ENCODE measurements at places on chromosomes 4 and X.

GRCh38 chr4:176760471-176760870 lies 32.3 kb downstream of the VEGFC start:
- no peak for DNase-seq

DNA sequence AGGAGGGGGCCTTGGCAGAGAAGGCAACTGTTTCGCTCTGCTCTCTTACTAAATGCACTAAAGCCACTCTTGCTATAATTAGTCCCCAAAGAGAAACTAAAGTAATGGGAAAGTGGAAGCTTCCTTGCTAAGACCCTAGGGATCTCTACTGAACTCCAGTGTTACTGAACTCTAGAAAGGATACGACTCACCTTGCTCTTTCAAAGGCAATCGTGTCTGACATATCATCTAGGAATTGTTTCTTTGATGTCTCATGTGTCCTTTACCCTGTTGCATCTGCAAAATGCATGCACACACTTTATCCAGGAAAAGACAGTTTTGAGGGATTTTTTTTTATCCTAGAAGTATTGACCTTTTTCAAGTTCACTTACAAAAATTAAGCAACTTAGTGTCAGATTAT lies 148.1 kb upstream of the FAM9B start:
- no peak for DNase-seq

- DNase-seq: no peak
Measured at GRCh38 chrX:101219864-101220346, 319 bp downstream of the DRP2 start.

DNA sequence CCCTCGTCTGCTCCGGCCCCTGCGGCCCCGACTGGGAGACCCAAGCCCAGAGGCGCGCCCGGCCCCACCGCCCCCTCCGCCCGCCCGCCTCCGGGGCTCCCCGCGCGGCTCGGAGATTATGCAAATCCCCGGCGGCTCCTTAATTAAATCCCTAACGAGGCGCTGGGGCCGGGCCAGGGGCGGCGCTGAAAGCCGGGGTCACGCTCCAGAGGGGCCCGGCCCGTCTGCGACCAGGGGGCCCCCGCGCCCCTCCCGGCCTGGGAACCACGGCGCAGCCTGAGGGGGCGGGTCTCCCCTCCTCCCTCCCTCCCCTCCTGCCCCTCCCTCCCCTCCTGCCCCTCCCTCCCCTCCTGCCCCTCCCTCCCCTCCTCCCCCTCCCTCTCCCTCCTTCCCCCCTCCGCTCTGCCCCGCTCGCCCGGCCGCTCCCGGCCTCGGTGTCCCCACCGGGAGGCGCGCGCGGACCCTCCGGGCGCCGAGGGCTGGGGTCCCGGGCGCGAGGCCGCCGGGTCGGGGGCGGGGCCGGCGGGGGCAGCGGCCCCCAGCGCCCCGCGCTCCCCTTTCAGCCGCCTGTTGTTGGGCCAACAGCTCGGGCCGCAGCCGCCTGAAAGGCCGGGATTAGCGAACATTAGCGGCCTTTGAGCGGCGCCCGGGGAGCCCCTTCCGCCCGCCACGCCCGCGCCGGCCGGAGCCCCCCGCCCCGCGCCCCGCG lies 25.9 kb upstream of the FGFR3 start:
- DNase-seq: no peak

DNA sequence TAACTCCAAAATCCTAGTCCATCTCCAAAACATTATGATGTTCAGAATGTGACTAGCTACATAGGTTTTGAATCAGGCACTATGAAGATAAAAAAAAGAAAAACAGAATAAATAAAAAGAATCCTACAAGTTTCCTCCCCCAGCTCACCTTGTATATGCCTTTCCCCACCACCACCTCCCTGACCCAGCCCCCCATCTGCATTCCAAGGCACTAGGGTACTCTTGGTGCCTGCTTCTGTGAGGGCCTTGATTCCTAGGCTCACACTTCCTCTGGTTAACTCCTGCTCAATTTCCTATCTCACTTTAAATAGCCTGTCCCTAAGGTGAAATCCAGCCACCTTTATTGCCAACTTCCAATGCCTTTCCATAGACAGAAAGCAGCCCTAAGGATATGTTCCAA lies 178.7 kb upstream of the ATOH1 start:
- no peak for DNase-seq

- no peak for DNase-seq
Measured at GRCh38 chr4:119493419-119493818, 135.2 kb downstream of the PDE5A start.

GRCh38 chrX:95764972-95765451 lies 919.6 kb upstream of the DIAPH2 start:
- no peak for DNase-seq

- DNase-seq: no peak
Measured at GRCh38 chr4:162265802-162266201, 102.0 kb upstream of the FSTL5 start.

GRCh38 chr4:23384741-23385140 lies 505.1 kb downstream of the PPARGC1A start:
- DNase-seq: no peak

- peak; percentile 21 for DNase-seq
Measured at GRCh38 chrX:38754102-38754790, 47.0 kb upstream of the MID1IP1 start.

GRCh38 chrX:125810856-125811255 lies 355.2 kb downstream of the DCAF12L2 start:
- DNase-seq: no peak

GRCh38 chrX:96538104-96538725 lies 146.4 kb upstream of the DIAPH2 start:
- DNase-seq: no peak

DNA sequence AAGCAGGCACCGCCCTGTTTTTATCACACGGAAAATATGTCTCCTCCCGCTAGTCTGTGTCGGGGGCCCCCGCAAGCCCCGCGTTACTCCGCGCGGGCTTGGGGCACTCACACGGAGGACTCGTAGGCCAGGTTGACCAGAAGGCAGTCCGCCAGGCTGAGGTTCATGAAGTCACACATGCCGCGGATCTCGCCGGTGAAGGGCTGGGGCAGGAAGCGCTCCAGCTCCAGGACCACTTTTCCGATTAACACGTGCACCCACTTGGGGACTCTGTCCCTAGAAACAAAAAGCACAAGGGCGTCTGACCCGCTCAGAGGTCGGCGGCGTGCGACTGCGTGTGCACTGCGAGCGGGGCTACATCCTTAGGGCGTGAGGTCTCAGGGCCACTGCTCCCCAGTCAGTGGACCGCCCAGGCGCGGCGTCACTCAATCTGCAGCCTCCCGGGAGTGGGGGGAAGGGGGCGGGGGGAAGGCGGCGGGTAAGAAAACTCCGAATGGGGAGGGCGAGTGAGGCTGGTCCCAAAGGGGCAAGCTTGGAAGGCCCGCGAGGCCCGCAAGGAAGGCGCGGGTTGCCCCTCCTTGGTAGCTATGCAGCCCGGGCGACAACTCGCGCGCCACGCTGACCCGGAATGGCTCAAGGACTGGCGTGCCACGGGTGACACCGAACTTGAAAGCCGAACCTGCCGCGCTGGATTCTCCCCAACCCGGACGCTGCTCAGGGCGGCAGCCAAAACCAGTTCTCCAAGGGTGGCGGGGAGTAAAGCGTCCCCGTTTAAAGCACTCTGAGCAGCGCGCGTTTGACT lies 722 bp downstream of the NAAA start:
- peak; percentile 59 for DNase-seq

DNA sequence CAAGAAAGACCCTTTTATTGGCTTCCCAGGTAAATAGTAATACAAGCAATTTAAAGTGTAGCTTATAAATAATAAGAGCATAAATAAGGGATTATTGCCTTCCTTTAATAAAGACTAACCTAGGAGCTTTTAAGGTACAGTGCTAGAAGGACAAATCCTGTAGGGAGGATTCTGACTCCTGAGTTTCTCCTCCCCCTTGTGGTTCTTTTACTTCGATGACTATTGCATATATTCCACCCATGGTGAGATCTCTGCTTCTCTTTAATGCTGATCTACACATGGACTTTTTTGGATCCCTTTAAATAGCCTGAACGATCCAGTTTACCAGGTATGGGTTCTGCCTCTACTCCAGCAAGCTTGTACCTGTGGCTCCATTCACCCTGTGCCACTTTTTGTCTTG lies 2.5 kb downstream of the GALNT7 start:
- DNase-seq: no peak

GRCh38 chr4:139144911-139145551 lies 32.0 kb downstream of the ELF2 start:
- DNase-seq: no peak

DNA sequence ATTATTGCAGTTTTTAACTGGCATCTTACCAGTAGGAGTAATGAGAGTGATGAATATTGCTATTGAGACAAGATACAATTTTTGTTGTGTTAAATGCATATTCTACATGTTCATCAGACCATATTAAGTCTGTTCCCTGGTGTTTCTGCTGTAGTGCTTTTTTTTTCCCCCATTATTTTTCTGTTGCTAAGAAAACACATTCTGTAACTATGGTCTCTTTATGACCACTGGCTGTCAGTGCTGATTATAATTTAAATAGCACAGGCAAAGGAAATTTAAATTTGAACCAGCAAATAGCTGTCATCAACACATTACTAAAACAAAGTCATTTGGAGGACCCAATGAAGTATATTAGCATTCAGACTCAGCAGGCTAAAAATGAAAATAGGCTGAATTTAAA lies 98.3 kb upstream of the ANKRD50 start:
- DNase-seq: no peak

DNA sequence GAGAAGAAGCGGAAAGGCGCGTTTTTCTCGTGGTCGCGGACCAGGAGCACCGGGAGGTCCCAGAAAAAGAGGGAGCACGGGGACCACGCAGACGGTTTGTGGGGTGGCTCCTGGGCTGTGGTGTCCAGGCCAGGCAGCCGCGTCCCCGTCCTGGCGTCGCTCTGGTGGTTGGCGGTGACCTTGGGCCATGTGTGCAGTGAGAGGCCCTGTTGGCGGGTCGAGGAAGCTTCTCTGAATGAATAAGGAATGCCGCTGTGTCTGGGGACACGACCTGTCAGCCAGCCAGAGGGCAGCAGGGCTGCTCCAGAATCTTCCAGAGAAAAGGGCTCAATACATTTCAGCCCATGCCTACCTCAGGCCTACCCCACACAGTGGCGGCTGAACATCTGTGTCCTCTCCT lies 24.3 kb upstream of the HGFAC start:
- no peak for DNase-seq

GRCh38 chrX:85988353-85988752 lies 59.0 kb downstream of the CHM start:
- DNase-seq: no peak

DNA sequence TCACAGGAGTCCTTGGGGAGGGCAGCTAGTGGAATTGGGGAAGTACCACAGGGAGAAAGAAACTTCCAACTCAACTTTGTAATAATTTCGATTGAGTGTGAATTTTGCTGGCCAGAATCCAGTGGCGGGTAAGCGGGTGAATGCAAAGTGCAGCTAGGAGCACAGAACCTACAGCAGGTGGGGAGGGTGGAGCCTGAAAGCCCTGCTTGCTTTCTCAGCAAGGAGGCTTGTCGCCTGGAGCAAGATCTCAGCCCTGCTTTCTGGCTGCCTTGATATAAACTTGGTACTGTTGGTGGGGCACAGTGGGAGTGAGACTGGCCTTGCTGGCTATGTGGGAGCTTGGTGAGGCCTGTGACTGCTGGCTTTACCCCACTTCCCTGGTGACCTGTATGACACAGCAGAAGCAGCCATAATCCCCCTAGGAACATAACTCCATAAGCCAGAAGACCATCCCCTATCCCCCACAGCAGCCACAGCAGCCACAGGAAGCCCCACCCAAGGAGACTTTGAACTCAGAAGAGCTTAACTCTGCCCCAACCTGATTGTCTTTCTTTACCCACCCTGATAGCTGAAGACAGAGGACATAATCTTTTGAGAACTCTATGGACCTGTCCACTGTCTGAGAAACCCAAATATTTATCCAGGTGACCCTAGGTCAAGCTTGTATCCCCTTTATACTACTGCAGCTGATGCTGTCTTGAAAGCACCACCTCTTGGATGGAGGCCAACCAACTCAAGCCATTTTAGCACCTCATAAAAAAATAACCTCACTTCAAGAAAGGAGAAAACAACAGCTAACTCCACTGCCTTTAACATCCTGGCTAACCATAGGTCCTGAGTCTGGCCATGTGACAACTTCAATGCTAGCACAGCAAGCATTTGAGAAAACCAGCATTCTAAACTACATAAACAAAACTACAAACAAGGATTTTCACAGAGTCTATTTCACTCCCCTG lies 87.2 kb upstream of the PDE5A start:
- DNase-seq: no peak

DNA sequence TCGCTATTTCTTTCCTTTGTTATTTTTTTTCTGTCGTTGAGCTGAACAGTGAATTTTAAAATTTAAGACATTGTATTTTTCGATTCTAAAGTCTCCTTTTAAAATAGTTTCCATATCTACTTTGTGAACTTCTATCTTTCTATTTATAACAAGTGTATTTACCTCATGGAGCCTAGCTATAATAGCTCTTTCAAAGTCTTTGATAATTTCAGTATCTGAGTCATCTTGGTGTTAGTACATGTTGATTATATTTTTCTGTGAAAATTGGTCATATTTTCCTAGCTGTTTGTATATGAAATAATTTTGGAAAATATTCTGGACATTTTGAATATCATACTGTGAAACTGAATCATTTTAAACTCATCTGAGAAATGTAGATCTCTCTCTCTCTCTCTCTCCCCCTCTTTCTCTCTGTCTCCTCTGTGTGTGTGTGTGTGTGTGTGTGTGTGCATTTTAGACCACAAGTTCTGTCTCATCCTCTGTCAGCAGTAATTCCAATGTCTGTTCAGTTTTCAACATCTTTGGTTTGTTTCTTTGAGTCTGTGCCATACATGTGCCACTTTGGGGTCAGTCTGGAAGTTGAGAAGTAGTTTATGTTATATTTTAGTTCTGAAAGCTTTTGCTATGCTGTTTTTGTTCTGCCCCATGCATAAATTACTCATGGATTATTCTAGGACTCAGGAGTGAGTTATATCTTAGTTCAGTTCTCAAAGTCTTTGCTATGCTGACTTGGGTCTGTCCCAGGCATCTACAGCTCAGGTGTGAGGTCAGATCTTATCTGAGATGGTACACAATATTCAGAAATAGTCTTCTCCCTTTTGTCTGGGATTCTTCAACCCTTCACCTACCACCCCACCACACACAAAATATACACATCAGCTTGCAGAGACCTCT lies 366.4 kb upstream of the CASK start:
- no peak for DNase-seq

- no peak for DNase-seq
Measured at GRCh38 chr4:8085491-8086117, 73.0 kb downstream of the ABLIM2 start.

DNA sequence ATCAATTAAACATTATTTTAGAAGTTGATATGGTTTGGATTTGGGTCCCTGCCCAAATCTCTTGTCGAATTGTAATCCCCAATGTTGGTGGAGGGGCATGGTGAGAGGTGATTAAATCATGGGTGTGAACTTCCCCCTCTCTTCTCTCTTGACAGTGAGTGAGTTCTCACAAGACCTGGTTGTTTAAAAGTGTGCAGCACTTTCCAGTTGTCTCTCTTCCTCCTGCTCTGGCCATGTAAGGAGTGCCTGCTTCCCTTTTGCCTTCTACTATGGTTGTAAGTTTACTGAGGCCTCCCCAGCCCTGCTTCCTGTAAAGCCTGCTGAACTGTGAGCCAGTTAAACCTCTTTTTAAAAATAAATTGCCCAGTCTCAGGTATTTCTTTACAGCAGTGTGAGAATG lies 141.4 kb downstream of the GALNTL6 start:
- no peak for DNase-seq
